Thyroid gland (tissue), 4 donors: ENCODE measurements at places on chromosomes 11 and 22. TPM values are rescaled to one million over a fixed set of nuclear protein-coding genes. Genes with fewer than 3 reads are reported as not detected.
A peak's percentile ranks its signal among the peaks of the same experiment; 100 is the strongest.

The TPBGL gene
- total RNA-seq = not detected

GRCh38 chr22:39634530-39635405, 64.2 kb downstream of the CACNA1I start:
- peak; percentile 90 for DNase-seq

DNA sequence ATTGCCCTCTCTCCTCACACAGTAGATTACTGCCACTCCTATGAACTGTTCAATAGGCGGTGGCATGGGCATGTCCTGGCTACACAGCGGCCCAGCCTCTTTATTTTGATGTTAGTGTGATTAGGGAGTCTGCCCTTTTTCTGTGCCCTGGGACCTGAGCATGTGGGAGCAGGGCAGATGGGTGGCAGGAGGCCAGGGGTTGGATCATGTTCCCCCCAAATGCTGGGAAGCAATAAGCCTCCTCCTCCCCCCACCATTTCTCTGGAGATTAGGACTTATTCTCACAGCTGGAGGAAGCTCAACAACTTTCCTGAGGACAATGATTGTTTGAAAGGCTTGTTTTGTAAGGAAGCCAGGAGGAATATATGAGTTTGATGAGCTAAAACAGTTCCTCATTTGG, 848 bp downstream of the HEPN1 start:
- no peak for DNase-seq

The FAM111B gene
- total RNA-seq = 0.22 TPM

DNA sequence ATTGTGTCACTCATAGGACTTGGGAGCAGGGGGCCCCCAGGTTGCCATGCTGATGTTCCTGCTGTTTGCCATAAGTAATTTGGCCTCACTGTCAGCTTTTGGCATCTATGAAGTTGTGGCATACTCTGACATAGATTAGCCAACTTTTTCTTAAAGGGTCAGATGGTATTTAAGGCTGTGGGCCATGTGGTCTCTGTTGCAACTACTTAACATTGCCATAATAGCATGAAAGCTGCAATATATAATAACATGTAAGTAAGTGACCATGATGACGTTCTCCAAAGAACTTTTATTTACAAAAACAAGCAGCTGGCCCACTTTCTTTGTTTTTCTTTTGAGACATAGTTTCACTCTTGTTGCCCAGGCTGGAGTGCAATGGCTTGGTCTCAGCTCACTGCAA, 2.2 kb upstream of the TMEM216 start:
- DNase-seq = no peak

The NLRP14 gene
- 0.11 TPM for total RNA-seq

- DNase-seq = no peak
Observed at GRCh38 chr11:67668192-67668551, 6.3 kb downstream of the ALDH3B2 start.

DNA sequence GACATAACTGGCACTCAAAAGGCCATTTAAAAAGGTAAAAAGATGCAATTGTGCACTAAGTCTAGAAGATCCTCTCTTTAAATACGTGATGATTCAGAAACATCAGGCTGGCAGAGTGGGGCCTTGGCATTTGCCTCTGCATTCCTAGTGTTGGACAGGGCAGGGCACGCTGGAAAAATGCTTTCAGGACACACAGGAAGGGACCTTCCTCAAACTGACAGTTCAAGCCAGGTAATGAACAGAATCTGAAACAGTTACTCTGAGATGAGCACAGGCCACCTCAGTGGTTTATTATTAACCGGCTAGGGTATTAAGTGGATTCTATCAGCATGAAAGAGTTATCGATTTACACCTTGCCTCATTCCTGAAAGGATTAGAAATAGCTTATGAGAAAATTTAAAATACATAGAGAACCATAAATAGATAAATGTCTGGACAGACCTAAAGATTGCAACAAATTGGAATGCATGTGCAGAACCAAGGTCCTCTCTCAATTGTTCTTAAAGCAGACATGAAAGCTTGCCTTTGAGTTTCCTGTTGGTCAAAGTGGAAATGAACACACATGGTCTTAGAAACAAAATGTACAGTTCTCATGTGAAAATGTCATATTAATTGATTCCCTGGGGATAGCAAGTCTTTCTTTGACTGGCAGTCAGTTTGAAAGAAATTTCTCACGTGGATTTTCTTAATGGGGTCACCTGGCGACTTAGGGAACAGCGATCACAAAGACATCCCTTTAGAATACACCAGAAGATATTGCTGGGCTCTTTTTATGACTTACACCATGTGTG, 21.5 kb upstream of the CSNK2A3 start:
- no peak for DNase-seq

DNA sequence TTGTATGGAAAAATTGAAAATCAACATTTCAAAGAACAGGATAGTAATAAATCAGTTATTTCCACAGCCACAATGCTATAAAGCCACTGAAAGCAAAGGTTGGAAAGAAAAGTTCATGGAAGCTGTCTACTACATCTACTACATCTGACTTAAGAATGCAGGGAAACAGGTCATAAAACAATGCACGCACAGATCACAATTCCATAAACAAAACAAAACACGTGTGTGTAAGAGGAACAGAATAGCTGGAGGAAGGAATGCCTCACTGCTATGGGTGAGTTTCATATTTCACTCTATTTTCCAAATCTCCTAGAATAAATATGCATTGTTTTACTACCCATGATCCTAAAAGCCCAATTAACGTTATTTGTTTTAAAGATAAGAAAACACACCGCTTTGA, 66.3 kb downstream of the NCAPD3 start:
- DNase-seq = no peak

DNA sequence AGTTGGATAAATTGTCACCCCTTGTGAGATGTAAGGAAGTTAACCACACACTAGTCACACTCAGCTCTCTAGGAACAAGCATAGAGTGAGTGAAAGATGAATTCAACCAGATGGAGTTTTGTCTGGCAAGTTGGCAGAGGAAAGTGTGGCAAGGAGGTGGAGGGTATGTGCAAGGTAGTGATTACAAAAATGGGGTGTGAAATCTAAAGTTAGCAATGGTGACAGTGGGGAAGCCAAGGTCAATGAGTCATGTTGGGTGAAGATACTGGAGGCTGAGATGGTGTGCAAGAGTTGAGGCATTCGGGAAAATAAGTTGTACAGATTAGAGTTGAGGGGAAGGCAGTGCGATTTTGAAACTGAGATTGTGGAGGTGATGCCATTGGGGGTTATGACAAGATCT, 33.7 kb downstream of the MRGPRX2 start:
- DNase-seq = no peak

The TTC36 gene
- not detected for total RNA-seq

The NXPE4 gene
- total RNA-seq = not detected

DNA sequence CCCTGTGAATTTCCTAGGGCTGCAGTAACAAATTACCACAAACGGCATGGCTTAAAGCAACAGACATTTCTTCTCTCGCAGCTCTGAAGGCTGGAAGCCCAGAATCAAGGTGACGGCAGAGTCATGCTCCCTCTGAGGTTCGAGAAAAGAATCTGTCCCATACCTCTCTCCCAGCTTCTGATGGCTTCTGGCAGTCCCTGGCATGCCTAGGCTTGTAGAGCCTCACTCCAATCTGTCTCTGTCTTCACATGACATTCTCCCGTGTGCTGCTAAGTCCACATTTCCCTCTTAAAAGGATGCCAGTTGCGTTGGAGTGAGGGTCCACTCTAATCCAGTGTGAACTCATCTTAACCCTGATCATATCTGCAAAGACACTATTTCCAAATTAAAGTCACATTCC, 116.2 kb downstream of the NECTIN1 start:
- no peak for DNase-seq

GRCh38 chr22:30441088-30441487, 15.5 kb downstream of the MTFP1 start:
- no peak for DNase-seq

The C11orf91 gene
- total RNA-seq = not detected

DNA sequence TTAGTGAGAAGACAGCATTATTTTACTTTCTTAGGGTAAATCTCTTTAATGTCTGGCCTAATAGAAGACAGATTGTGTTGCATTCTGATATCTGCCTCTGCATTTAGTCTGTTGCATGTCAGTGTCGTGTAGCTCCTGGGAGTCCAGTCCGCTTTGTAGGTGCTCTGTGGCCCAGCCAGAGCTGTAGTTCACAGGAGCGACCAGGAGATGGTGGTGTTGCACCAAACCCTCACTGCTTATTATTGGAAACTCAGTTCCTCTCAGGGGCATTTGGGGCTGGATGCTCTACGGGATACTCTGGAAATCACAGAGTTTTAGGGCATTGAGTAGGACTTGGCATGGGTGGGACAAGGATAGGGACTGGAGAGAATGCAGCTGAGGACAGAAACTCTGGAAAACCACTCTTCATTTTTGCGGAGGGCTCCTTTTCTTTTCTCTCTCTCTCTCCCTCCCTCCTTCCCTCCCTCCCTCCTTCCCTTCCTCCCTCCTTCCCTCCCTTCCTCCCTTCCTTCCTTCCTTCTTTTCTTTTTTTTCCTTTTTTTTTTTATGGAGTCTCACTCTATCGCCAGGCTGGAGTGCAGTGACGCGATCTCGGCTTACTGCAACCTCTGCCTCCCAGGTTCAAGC, 21.7 kb downstream of the MIAT start:
- peak; percentile 77 for DNase-seq

DNA sequence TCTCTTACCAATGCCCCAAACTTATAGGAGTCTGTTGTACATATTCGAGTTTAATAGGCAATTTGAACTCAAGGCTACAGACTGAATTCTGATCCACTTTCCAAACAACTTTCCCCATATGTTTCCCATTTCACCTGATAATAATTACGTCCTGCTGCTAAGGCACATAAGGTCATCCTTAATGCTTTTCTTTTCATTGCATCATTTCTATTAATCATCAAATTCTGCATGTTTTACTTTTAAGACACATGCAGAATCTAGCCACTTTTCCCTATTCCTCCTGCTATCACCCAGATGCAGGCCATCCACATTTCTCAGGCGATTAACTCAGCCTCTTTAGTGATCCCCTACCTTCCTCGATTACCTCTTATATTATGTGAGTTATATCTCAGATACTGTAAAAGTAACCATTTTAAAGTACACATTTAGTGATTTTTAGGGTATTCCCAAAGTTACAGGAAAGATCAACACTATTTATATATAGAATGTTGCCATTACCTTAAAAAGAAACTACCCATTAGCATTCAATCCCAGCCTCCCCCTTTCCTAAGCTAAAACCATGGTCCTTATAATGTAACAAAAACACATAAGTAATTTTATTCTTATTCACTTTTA, 14.9 kb downstream of the XKR3 start:
- no peak for DNase-seq

DNA sequence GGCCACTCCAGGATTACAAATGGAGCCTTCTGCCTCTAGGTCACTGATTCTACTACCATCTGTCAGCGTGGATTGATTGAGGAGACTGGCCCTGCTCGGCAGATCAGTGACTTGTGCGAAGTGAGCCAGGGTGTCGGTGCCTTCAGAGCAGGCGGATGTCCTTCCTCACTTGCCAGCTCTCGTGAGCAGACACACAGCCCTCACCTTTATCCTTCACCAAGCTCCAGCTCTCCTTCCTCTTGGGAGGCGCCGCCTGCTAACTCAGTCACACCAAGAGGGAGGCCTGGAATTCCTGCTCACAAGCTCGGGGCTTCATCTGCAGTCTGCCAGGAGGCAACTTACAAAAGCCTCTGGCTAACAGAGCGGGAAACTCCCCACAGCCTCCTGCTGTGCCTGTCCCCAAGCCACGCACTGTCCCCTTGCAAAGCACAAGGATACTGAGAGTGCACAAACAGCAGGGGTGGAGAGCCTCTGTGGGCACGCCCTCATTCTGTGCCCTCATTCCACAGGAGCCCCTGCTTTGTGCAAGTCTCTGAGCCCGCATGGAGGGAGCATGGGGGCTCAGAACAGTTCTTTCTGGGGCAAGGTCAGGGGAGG, 3.5 kb upstream of the TCF20 start:
- no peak for DNase-seq

DNA sequence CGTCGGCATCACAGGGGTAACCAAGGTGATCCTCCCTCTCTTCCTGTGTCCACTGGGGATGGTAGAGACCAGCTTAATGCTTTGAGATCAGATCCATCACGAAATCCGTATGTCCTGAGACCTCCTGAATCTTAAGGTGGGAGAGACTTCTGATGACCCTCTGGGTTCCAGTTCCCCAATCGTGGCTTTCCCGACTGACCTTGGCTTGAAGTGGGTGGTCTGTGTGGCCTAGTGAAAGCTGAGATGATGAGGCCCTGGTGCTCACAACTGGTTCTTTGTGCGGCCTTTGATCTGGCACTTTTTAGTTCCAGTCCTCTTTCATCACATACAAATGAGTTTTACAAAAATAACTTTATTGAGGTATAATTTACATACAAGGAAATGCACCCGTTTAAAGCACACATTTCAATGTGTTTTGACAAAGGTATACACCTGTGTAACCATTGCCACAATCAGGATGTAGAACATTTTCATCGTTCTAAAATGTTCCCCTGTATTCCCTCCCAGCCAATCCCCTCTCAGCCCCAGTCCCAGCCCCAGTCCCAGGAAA, 6.1 kb downstream of the MIAT start:
- no peak for DNase-seq

DNA sequence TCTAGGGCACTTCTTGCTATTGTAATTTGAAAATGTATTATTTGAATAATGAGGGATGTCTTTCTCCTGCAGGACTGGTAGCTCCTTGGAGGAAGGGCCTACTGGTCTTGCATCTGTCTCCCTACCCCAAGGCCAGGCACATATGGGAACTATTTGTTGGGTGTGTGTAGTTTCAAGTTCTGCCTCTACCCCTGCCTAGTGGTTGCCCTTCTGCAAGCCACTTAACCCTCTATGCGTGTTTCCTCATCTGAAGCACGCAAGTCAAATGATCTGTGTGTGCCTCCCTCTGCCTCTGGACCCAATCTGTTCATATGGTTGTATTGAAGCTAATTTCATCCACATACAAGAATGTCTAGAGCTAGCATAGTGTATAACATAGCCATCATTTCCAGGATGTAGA, 67.0 kb downstream of the WNT11 start:
- no peak for DNase-seq

DNA sequence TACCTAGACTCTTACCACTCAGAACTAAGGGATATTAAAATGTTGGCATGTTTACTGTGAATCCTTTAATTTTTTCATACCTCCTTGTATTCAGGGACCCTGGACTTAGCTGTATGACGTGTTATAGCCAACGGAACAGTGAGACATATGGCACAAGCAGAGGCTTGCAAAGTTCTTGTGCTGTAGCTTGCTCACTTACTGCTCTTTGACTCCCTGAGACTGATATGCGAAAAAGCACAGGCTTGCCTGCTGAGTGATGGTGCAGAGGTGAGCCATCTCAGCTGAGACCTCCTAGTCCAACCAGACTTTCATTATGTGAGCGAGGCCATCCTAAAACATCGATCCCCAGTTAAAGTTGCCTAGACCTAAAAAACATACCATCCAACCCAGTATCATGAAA, 811.0 kb downstream of the METTL15 start:
- DNase-seq = no peak

- DNase-seq = peak; percentile 78
Observed at GRCh38 chr11:28110108-28110820, 2.1 kb downstream of the METTL15 start.
